Stimulated activated CD8-positive, alpha-beta memory T cell treated with anti-CD3 and anti-CD28 coated beads, Interleukin-7, amount 100 ng/mL, for 24 hours (primary cell): ENCODE measurements at places on chromosomes 1 and 21.

GRCh38 chr1:179146911-179147310, 65.0 kb downstream of the TOR3A start:
- DNase-seq: no peak

DNA sequence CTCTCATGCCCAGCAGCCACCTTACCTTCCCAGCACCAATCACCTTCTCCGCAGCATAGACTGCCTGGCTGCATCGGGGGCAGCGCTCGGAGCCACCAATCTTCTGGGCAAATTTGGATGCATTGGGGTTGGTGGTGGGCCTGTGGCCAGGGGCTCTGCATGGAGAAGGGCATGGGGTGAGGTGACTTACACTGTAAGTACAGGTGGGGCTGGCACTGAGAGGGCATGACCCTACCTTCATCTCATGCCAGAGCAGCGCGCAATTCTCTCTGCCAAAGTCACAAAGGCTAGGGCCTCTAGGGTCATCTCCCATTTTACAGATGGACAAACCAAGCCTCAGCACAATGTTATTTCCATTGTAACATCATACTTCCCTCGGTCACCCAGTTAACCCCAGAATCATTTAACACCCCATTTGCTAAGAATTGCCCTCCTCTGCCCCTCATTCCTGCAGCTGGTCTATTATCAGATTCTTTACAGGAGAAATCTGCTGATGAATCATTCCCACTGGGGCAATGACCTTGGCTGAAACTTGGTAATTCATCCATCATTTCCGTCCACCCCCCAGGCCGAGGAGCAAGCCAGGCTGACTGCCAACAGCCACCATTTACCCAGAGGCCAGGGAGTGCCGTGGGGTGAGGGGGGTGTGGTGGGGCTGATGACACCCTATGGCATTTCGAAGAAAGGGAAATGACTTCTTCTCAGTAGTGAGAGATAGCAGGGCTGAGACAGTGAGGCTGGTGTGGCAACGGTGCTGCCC, 17.9 kb downstream of the CSRP1 start:
- DNase-seq: no peak

GRCh38 chr1:29439615-29440014, 203.3 kb downstream of the PTPRU start:
- no peak for DNase-seq

- DNase-seq: no peak
Measured at GRCh38 chr21:44966135-44967081, 26.6 kb downstream of the SLX9 start.

GRCh38 chr21:39251326-39251725, 62.1 kb downstream of the BRWD1 start:
- no peak for DNase-seq

GRCh38 chr1:242788771-242789170, 264.3 kb upstream of the PLD5 start:
- no peak for DNase-seq

DNA sequence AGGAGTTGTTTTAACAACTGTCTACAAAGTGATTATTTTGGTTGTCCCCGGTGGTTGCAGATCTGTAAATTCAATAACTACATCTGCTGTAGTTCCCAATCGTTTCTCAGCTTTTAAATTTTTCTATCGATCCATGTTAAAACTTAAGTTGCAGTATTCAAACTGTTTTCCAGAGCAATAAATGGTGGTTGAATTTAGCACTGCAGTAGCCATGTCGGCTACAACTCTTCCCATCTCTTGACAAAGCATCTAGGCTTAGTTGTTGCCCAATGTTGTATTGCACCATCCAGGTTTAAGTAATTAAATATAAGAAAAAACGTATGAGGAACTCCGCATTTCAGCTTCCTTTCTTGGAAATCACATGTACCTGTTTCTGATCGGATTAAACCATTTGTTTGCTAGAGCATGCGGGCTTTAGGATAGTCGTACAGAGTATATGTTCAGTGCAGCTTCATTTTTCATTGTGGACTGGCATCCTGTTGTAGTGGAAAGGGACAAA, 996 bp downstream of the CNIH4 start:
- DNase-seq: no peak

- DNase-seq: no peak
Measured at GRCh38 chr1:10962483-10962882, 50.0 kb upstream of the TARDBP start.

DNA sequence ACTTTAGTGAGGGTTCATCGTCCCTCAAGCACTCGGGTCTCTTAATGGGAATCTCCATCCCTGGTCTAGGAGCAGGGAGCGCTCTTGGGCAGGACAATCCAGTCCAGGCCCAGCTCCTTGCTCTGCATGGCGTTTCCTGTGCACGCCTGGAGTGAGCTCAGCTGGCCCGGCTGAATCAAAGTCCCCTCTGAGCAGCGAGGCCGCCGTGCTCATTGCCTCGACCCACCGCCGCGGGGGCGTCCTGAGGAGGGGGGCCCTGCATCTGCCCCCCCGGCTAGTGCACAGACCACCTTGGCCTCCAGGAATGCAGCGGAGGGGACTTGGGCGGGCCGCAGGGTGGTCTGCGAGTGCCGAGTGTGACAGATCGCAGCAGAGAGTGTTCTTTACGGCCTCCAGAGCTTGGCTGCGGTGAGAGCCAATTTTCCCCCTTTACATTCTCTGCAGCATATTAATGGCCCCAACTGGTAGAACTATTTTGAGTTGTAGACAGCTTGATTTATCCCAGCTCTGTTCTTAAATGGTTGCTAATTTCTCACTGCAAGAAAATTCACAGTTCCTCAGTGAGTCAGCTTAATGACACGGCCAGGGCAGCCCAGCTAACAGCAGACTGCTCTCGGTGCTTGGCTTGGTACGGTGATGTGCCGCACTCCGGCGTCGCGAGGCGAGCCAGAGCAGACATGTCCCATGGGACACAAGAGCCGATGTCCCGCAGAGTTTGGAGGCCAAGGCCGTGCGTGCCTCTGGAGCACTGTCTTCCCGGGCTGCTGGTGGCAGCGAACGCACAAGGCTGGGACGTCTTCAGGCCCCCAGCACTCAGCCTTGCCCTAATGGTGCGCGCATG, 39.8 kb downstream of the SNAP47 start:
- no peak for DNase-seq

DNA sequence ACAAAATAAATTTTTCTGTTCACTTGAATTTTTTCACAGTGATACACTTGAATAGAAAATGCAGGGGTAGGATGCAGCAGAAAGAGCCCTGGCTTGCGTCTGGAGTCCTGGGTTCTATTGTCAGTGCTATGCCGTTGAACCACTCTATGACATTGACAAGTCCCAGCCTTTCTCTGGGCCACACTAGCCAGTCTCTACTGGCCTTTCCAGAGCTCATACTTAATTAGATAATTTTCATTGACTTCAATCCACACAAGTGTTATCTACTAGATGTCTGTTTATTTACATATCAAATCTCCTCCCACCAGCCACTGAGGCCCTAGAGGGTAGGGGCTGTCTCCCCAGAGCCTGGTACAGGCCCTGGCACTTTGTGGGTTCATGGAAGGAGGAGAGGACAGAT, 15.5 kb upstream of the CELA3B start:
- no peak for DNase-seq

DNA sequence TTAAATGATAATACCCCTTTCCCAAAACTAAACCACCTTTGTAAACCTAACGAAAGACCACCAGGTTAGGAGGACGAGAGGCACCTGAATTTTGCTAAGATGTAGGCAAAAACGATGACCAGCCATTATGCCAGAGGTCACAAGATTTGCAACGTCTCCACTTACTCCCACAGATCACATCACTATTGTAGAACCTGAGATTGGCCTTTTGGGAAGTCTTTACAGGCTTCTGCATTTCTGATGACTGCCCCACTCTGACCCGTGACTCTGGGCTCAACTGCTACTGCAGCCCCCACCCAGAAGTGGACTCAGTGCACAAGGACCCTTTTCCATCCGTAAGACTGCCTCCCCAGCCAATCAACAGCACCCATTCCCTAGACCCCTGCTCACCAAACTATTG, 36.4 kb upstream of the COL6A2 start:
- DNase-seq: no peak

DNA sequence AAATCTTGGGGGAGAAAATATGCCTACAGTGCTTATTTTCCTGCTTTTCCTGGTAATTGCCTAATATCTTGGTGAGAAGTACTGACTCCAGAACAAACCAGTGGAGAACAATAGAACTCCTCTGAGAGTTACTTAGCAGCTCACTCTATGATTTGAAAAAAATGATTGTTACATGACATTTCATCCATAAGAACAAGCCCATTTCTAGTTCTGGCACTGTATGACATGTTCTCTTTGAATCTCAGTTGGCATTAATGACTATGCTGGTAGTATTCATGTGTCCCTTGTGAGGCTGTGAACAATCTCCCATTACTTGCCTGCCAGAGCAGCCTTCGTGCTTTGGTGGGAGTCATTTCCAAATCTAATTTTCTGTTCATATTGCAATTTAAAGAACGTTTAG, 58.0 kb downstream of the CLIC4 start:
- no peak for DNase-seq
